ENCODE measurements at places on chromosomes 6 and 20.

GRCh38 chr6:11318835-11319813 lies 86.7 kb upstream of the NEDD9 start:
- DNase-seq, result no peak

DNA sequence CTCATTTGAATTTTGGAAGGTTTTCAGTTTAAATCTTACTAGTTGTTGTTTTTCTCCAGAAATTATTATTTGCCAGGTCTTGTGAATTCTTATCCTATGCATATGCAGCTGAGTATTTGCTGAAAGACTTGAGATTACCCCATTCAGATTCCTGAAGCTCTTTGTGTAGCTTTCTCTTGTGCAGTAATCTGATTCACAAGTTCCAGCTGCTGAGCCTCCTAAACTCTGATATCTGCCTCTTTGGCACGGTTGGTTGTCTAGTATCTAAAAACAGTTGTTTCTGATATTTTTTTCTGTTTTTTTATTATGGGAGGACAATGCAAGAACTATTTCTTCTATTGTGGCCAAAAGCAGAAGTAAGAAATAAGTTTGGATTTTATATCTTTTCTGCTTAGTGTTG lies 863.9 kb upstream of the MANEA start:
- no peak for DNase-seq

- peak; percentile 18 for DNase-seq
Measured at GRCh38 chr6:154754152-154754551, 20.9 kb downstream of the SCAF8 start.

DNA sequence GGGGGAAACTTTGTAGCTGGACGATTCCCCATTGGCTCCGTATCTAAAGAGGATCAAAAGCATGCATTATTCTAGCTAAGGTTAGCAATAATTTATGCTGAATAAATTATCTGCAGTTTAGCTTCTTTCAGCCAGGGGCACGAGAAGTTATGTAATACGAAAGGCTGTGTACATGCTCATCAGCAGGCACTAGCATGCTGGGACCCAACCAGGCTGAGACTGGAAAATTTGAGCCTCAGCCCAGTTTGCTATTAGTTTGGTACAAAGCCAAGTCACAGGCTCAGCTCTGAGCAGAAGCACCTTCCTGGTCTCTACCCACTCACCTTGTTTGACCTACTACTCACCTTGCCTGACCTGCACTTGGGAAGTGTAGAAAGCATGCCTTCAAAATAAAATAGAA lies 328.1 kb upstream of the ARID1B start:
- no peak for DNase-seq

- DNase-seq, result peak; percentile 50
Measured at GRCh38 chr6:118704915-118705314, 53.5 kb upstream of the CEP85L start.

GRCh38 chr20:57672164-57672563 lies 37.7 kb downstream of the PMEPA1 start:
- no peak for DNase-seq

GRCh38 chr6:2819978-2820377 lies 21.7 kb downstream of the SERPINB1 start:
- DNase-seq, result no peak

DNA sequence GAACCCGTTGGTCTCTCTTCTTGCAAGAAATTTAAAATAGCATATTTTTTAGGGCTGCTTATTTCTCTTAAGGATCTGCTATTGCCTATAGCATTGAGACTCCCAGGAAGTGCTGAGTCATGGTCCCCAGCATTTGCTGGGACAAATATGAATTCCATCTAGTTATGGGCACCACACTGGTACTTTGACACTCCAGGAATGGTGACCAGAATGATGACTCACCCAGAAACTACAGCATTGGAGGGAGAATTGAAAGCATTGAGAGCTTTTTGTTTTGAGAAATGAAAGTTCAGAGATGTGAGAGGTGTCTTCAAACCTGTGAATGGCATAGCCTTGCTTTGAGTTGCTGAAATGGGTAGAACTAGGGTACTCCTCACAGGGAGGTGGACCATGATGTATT lies 699.7 kb downstream of the DHX35 start:
- peak; percentile 58 for DNase-seq

DNA sequence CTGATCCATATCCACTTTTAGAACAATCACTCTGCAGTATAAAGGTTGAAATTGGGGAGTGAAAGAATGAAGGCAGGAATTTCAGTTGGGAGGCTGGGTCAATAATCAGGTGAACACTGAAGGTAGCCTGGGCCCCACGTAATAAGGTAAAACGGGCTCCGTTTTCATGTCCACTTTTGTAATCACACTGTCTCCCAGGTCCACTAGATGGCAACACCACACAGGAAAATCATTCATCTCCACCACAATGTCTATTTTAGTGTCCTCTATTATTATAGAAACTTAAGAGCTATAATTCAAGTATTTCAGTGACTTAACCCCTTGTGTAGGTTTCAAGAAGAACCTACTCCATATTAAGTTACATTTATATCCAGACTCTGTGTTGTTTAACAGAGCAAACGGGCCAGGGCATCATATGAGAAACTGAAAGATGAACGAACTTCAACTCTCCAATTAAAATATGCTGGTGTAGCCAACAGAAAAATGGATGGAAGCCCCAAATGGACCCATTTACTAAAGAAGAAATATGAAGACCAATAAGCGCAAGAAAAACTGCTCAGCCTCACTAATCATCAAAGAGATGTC lies 45.9 kb upstream of the MC3R start:
- DNase-seq, result peak; percentile 2

- no peak for DNase-seq
Measured at GRCh38 chr20:18717062-18717461, 96.5 kb upstream of the SCP2D1 start.

GRCh38 chr6:15490242-15491100 lies 172.4 kb downstream of the DTNBP1 start:
- no peak for DNase-seq

DNA sequence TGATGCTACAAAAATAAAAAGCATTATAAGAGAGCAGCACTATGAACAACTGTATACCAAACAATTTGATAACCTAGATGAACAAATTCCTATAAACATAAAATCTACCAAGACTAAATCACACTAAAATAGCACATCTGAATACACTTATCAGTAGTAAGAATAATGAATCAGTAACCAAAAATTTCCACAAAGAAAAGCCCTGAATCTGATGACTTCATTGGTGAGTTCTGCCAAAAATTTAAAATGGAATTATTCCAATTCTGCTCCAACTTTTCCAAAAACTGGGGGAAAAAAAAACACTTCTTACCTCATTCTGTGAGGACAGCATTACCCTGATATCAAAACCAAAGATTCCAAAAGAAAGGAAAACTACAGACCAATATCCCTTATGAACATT lies 206.2 kb downstream of the WDR27 start:
- no peak for DNase-seq
